ENCODE measurements at places on chromosomes 11 and 22. TPM values are rescaled to one million over a fixed set of nuclear protein-coding genes. Genes with fewer than 3 reads are reported as not detected.

P4HA3 gene
- total RNA-seq: 1.7 TPM

OR52E8 gene
- not detected for total RNA-seq

MS4A3 gene
- total RNA-seq: not detected

MPZL2 gene
- 13.1 TPM for total RNA-seq

RAB38 gene
- 7.3 TPM for total RNA-seq

FXYD6 gene
- total RNA-seq: 83.4 TPM

B4GAT1 gene
- total RNA-seq: 20.4 TPM

EFCAB6 gene
- 2.3 TPM for total RNA-seq

PATE4 gene
- total RNA-seq: not detected

BACE1 gene
- 13.6 TPM for total RNA-seq

MYO18B gene
- total RNA-seq: not detected

DEFB131B gene
- total RNA-seq: not detected

C1QTNF5 gene
- total RNA-seq: 6.2 TPM

POU2AF2 gene
- total RNA-seq: not detected

TST gene
- 49.2 TPM for total RNA-seq

ANO1 gene
- total RNA-seq: 1.1 TPM

SRSF8 gene
- 39.8 TPM for total RNA-seq

DRD4 gene
- total RNA-seq: 0.08 TPM

KCNQ1OT1 gene
- 0.54 TPM for total RNA-seq

SCN3B gene
- total RNA-seq: 2.1 TPM

TMPRSS4 gene
- 16.8 TPM for total RNA-seq

TRIM22 gene
- total RNA-seq: 18.0 TPM

MS4A18 gene
- not detected for total RNA-seq

APOBEC3B gene
- total RNA-seq: 21.1 TPM

RABL2B gene
- 26.9 TPM for total RNA-seq

HIRA gene
- total RNA-seq: 31.8 TPM

UVRAG gene
- 14.3 TPM for total RNA-seq

ARHGAP20 gene
- total RNA-seq: 0.14 TPM

TMEM191C gene
- 6.7 TPM for total RNA-seq

PCSK7 gene
- 38.3 TPM for total RNA-seq

MISFA gene
- not detected for total RNA-seq
